ENCODE measurements at places on chromosomes 16 and 17.
A peak's percentile ranks its signal among the peaks of the same experiment; 100 is the strongest.

DNA sequence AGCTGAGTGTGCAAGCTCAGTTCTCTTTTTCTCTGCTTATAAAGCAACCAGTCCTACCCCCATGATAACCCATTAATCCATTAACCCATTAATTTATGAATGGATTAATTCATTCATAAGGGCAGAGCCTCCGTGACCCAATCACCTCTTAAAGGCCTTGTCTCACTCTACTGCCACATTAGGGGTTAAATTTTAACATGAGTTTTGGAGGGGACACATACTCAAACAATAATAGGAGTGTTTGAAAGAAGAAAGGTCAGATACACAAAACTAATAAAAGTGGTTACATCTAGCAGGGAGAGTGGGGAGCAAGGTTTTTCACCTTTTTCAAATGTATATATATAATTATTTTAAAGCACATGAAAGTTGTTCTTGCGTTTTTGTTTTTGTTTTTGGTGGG, 6.8 kb downstream of the VMP1 start:
- no peak for DNase-seq

DNA sequence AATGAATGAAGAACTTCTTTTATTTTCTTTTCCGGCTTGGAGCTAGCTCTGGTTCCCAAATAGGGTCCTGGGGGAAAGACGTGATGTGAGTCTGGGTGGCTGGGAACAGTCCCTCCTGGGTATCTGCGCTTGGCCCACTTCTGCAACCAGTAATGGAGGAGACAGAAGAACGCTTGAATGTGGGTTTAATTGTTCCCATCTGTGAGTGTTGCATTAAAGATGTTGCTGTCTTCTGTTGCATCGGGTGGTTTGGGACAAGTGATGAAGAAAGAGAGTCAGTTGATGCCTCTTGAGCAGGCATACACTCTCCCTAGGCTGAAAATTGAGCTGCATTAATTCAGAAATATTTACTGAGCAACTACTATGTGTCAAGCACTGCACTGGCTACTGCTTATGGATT, 511.1 kb downstream of the CDH13 start:
- no peak for DNase-seq

DNA sequence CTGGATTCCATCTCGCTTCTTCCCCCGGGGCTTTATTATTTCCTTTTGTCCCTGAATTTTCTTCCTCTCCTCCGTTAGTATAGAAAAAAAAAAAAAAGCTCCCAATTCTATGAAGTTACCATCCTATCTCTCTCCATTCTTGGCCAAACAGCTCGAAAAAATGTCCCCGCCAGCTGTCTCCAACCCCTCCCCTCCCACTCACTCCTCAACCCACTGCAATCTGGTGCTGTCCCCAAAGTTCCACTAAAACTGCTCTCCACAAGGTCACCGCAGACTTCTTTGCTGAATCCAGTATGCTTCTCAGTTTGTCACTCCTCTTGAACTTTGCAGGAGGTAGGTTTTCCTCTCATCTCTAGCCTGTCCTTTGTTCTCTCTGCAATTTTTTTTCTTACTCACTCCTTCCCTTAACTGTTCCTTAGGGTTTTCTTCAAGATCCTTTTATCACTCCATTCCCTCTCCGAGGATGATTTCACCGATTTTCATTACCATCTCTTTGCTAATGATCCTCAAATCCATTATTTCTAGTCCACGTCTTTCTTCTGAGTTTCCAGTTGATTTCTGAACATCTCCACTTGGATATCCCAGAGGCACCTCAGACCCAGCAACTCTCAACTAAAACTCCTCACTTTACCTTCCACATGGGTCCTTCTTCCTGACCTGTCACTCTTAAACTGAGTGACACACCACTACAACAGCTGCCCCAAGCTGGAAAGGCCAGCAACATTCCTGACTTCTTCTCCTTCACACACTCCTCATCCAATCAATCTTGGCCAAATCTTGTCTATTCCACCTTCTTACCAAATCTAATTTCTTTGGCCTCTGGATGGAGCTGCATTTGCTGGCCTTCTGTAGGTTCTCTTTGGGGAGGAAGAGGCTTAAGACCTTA, 1.5 kb upstream of the SUMO2 start:
- no peak for DNase-seq

- DNase-seq, result no peak
These were observed 1.7 kb upstream of the BCAS3 start for GRCh38 chr17:60675997-60676396.

GRCh38 chr17:71260366-71260940, 860.4 kb upstream of the SOX9 start:
- no peak for DNase-seq

- DNase-seq, result no peak
These were observed 2.6 kb downstream of the CAMKK1 start for GRCh38 chr17:3890082-3890877.

- DNase-seq, result no peak
These were observed 603.0 kb upstream of the CDH8 start for GRCh38 chr16:62638964-62639870.

GRCh38 chr17:75093548-75094158, 5.9 kb downstream of the SLC16A5 start:
- DNase-seq, result no peak

DNA sequence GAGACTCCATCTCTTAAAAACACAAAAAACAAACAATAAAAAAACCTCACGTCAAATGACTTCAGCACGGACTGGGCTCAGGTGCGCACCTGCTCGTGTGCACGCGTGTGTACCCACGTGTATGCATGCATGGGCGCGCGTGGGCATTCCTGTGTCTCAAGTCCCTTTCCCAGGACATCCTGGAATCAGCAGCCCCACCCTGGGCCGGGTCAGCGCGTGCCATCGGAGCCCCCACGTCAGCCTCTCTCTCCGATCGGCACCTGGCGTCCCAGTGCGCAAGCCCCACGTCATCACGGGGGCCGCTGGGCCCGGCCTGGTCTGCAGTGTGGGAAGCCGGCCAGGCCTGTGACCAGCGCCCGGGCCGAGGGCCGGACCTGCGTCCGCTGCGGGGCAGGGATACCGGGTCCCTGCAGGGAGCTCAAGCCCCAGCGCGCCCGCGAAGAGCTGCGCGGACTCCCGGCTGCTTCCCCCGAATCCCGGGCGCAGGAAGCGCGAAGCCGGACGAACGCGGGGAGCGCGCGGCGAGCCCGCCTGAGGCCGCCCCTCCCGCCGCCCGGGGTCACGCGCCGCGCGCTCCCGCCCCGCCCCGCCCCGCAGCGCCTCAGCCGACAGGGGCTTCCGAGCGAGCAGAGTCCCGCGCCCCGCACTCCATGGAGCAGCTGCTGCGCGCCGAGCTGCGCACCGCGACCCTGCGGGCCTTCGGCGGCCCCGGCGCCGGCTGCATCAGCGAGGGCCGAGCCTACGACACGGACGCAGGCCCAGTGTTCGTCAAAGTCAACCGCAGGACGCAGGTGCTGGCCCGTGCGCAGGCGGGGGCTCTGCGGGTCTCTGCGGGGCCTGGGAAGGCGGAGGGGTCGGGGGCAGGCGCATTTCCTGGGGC, at the start of gene FN3K:
Gene FN3K, plus strand, starts transcription at position 629 of the 880 bp plus-strand sequence. Its CDS starts 22 bp downstream, at position 651.
- no peak for DNase-seq

DNA sequence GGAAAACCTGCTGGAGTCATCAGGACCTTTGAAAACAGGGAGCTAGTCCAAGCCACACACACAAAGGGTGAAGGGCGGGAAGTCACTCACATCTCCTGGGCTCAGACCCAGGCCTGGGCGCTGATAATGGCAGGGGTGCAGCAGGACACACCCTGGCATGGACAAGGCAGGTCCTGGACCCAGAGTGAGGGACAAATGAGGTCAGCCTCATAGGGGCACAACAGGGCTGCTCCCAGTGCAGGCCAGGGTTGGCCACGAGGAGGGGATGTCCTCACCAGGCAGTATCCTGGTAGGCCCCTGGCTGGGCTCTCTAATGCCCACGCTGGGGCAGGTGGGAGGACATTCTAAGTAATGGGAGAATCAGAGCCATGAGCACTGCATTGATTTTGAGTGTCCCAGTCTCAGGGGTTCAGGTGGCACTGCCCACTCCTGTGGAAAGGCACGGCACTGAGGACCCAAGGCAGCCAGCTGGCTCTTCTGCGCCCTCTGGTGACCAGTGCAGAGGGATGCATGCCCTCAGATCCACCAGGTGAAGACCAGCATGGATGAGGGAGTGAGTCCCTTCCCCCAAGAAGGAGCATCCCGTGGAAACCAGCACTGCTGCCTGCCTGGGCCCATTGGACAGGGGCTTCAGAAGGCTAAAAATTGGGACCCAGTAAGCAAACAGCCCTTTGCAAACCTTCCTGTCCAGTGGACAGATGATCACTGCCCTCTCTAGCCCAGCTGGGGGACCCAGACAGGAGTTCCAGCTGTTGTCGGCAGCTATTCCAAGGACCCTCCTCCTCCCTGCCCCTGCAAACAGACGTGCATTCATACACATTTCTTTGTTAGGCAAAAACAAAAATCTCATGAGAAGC, 23.4 kb upstream of the SREBF1 start:
- DNase-seq, result peak; percentile 70

DNA sequence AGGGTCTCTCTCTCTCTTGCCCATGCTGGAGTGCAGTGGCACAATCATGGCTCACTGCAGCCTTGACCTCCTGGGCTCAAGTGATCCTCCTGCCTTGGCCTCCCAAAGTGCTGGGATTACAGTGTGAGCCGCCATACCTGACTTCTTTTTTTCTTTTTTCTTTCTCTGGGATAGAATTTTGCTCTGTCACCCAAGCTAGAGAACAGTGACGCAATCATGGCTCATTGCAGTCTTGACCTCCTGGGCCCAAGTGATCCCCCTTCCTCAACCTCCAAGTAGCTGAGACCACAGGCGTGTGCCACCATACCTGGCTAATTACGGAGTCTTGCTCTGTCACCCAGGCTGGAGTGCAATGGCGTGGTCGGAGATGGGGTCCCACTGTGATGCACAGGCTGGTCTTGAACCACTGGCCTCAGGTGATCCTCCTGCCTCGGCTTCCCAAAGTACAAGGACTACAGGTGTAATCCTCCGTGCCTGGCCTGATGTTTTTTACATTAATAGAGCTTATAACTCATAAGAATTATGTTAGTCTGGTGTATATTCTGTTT, 76.5 kb downstream of the BCAS3 start:
- DNase-seq, result no peak

Measured in stimulated activated naive CD8-positive, alpha-beta T cell treated with anti-CD3 and anti-CD28 coated beads, Interleukin-15, amount 100 ng/mL, for 72 hours (primary cell).